Amniotic epithelial cell (primary cell): ENCODE measurements at places on chromosomes 1 and 21.
A peak's percentile ranks its signal among the peaks of the same experiment; 100 is the strongest.

DNA sequence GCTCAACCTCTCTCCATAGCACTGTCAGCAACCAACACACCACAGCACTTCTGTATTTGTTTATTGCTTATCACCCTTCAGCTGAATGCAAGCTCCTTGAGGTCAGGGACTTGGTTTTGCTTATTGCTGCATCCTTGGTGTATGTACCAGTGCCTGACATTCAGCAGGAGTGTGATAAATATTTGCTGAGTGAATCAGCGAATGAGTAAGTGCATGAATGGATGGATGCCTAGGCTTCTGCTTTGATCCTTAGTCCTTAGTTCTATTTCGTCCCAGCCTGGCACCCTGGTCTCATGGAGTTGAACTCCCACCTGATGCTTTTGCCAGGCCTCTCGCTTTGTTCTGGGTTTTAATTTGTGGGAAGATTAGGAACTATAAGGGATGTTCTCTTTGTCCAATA, 88.2 kb downstream of the ZSCAN20 start:
- DNase-seq: peak; percentile 1

DNA sequence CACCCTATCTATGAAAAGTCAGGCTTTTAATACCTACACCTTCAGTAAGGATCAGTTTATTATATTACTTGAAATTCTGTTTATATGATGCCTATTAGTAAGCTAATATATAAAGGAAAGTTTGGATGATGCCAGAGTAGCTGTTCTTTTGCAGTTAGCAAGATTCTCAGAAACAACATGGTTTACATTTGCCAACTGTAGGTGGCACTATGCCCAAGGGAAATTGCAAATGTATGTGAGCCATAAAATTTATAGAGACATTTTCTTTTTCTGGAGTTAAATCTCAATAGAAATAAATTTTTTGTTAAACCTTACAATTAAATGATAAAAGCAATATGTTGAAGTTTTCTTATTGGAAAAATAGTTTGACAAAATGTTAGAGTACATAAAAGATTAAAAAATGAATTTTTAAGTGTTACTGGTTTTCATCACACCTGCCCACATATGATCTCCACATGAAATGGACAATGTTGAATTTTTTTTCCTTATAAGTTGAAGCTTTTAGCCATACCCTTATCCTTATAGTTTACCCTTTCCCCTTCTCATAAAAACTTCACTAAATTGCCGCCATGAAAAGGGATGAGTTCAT, 32.1 kb upstream of the EPHX4 start:
- peak; percentile 56 for DNase-seq

- DNase-seq: no peak
Observed at GRCh38 chr21:18152371-18152770, 92.3 kb upstream of the CHODL start.

DNA sequence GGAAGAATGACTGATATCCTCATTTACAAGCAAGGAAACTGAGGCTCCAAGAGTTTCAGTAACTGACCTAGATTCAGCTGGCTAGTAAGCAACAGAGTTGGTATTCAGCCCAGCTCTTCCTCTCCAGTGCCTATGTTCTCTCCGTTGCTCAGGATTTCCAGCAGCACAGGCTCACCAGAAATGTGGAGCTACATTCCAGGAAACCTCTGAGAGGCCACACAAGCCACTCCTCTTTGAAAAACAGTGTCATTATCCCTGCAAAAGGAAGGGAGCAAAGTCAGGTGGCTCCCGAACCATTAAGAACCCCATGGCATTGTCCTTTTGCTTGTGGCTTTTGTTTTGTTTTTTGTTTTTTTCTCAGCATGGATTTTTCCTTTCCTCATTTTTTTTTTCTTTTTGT, 40.6 kb upstream of the DUSP10 start:
- DNase-seq: no peak

GRCh38 chr1:193348091-193348768, 161.8 kb upstream of the B3GALT2 start:
- DNase-seq: peak; percentile 8

GRCh38 chr1:177964336-177964735, 5.5 kb downstream of the SEC16B start:
- DNase-seq: no peak

DNA sequence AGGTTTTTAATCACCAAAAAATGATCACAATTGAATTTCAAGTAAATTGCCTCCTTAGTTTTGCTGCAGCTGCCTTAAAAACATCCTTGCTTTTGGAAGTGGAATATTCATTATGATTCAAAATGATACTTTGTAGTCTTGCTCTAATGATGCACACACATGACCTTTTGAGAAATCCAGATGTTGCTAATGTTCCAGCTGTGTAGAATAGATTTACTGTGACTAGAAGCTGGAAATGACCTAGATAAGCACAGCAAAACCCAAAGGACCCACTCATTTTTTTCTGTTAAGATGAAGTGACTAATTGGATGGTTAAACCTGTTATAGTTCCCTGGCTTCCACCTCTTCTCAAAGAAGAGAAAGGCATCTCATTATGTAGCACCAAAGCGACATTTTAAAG, 64.6 kb upstream of the RALGPS2 start:
- no peak for DNase-seq

DNA sequence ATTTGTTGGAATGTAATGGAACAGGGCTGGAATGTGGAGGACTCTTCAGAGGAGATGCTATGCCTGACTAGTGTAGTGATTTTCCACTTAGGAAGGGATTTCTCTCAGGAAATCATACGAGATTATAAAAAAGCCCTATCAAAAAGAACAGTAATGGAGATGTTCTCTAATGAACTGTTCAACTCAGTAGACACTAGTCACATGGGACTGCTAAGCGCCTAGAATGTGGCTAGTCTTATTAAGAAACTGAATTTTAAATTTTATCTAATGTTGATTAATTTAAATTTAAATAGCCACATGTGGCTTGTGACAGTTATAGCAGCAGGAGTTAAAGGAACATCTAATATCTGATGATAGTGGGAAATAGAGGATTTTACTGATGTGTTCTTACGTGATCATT, 94.0 kb downstream of the SLC35F3 start:
- no peak for DNase-seq

- DNase-seq: no peak
Observed at GRCh38 chr1:218872928-218873327, 300.8 kb upstream of the LYPLAL1 start.
